ENCODE measurements at places on chromosomes 4 and X.

DNA sequence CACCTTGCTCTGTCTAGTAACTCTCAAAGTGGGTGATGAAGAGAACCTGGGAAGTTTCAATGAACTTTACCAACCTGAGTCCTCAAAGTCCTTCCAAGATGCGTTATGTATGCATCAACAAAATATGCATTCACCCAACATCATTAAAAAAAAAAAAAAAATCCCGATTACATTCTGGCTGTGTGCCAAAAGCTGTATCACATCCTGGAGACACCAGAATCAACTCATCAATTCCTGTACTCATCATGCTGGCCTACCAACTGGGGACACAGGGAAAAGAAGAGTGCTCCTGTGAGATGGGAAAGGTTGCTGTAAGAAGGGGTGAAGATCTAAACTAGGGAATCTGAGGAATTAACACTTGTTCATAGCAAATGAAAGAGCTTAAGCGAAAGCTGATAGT is 16.5 kb downstream of the UNC5C start:
- no peak for DNase-seq

- no peak for DNase-seq
Observed at GRCh38 chrX:136076942-136077341, 70.4 kb upstream of the FHL1 start.

GRCh38 chrX:128458888-128459287 is 406.7 kb upstream of the ACTRT1 start:
- no peak for DNase-seq

DNA sequence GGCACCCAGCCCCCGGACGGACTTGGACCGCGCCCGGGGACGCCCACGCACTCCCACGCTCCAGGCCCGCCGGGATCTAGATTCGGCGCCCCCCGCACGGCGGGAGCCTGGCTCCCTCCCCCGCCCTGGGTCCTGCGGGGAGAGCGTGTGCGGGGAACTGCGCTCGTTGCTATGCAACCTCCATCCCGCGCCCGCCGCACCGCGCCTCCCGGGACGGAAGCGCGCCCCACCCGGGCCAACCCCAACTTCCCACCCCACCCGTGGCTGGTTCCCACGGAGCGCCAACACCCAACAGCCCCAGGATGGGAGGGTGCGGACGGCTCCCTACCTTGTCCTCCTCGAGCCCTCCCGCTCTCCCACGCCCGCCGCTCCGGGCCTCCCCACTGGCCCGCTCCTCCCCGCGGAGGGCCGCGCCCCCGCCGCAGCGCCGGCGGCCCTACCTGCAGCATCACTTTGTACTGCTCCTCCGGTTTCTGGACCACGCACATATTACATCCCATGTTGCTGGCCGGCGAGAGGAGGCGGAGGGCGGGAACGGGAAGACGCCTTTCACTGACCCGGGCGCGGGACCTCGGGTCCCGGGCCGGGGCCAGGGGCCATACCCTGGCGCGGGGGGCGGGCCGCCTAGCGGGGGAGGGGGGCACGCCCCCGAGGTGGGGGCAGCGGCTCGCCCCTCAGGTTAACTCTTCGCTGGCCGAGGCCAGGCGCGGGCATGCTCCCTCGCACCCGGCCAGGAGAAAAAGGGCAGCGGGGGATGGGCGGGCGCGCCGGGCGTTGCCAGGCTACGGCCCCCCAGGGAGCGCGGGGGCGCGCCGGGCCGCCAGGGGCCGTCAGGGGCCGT is at the start of gene PDZD4:
TSS of gene PDZD4 (minus strand) at position 746 of the 841 bp plus-strand sequence. CDS start at position 500, 246 bp downstream.
- DNase-seq = peak; percentile 70

- no peak for DNase-seq
Observed at GRCh38 chr4:165133150-165133549, 20.5 kb upstream of the TMEM192 start.

DNA sequence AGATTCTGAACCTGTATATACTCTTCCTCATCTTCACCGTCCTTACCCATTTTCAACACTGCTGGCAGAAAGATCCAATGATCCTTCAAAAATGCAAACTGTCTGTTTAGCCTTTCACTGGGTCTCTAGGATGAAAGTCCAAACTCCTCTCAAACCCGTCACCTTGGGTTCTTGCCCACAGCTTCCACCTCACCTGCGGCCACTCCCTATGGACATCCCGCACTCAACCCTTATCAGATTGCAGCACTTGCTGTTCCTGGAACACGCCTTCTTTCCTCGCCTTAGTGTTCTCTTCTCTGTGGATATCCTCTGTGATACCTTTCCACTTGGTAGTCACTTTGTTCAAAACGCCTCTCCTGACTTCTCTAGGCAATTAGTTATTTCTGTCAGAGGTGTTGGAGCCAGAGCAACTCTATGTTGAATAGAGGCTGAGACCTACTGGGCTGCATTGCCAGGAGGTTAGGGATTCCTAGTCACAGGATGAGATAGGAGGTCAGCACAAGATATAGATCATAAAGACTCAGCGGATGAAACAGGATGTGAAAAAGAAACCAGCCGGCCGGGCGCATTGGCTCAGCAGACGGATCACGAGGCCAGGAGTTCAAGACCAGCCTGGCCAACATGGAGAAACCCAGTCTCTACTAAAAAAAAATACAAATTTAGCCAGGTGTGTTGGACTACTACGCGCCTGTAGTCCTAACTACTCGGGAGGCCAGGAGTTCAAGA is 4.2 kb upstream of the NOCT start:
- no peak for DNase-seq

Measured in aorta (tissue), 5 donors.